Endothelial cell (in vitro differentiated cells): ENCODE measurements at places on chromosomes 16 and 17.

- no peak for DNase-seq
Observed at GRCh38 chr16:71406724-71407123, 35.1 kb downstream of the TLE7 start.

DNA sequence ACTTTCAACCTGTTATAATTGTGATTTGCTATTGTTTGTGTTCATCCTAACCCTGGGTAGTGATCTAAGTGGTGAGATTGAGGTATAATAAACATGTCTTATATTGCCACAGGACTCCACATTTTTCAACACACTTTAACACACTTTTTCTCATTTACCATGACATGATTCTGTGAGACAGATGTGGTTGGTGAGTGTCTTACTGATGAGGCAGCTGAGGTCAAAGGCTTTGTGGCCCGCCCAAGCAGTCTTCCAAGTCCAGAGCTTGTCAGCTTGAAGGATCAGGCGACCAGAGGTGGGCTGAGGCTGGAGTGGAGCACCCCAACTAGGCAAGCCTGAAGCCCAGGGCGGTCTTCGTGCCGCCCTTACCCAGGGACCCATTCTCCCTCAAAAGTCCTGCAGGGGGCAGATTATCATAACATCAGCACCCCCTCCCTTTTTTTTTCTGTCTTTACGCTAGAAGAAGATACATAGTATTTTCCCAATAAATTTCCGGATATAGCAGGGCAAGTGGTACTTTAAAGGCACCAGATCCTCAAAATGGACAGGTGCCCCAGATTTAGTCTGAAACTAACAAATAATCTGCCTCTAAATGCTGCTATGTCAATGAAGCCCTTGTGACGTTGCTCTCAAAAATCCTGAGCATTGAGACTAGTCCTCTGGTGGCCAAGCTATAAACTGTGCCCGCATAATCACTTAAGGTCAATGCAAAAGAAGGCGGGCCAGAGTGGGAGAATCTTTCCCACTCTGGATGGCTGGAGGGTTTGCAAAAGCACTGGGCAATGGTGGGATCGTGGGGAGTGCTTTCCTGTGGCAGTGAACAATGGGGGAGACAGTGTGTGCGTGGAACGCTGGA is 21.1 kb downstream of the KCTD19 start:
- no peak for DNase-seq

DNA sequence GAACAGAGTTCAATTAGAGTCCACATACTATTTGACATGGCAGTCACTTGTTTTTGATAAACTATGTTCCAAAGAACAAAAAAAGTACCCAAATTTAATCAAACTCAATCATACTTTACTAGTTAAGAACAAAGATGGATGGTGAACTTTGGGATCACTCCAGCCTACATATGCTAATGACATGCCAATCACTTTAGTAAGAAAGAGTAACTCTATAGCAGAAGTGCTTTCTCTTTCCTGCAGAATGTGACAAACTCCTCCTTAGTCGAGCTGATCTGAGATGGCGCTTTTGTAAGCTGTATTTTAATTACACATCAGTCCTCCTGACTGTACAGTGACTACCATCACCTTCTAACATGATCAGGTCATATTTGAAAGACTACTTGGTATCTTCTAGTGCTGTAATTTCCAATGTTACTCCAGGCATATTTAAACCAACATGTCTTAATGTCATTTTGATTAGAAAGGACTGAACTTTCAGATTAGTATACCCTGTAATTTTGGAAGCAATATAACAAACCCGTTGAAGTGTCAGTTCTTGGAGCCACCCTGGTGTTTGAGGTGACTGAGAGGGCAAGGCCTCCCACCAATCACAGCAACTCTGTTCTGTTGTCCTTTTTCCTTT is 4.1 kb downstream of the NETO2 start:
- DNase-seq, result no peak

GRCh38 chr16:24085666-24086065 is 170.5 kb upstream of the CACNG3 start:
- no peak for DNase-seq

DNA sequence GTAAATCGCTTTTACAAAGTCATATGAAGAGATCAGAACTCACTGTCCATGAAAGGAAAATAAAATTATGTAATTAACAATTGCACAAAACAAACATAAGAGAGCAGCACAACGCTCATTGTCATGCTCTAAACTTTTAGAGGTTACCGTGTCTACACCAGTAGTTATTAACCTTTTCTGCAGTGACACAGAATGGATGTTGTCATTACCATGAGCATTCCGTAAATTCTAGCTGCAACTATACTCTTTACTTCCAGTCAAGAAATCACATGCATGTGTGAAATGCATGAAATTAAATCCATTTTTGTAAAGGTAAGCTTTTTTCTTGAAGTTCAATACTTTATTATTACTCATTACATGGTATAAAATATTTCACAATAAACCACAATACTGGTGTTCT is 38.2 kb downstream of the USP32 start:
- DNase-seq, result no peak

- DNase-seq, result no peak
Observed at GRCh38 chr16:72884573-72884972, 163.4 kb downstream of the ZFHX3 start.

DNA sequence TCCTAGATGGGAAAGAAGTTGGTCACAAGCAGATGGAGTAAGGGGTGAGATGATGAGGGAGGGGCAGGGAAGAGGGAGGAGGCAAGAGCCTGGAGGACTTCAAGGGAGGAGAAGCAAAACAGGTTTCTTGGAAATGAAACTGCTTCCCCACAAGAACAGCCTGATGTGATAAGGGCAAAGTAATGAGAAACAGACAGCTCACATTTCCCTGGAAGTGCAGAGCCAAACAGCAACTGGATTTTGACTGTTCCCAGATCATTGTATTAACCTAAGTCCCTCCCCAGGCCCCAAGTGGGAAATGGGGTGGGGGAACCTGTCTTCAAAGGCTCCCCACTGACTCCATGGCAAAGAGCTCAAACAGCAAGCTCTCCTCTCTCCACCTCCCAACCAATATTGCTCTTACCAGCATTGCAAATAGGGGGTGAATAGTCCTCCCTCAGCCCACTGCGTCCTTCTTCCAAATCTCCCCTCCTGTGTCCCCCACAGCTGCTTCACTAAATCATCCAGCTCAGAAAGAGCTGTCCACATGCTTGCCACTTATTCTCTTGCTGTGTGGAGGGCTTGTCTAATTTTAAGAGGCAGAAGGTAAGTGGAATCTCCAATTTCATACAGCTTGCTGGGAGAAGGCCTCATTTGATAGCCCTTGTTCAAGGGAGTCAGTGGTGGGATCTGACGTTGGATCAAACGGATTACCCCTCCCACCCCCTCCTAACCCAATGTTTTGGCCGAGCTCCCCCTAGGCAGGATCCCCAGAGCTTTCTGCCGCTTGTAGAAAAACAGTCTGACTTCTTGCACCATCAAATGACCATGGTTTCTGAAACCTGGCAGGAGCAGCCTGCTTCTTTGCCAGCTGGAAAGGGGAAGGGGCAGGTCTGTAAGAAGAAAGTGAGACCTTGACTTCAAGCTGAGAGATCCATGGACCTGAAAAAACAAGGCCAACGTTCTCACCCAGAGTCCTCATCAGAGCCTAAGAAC is 56.3 kb upstream of the SMIM36 start:
- DNase-seq, result no peak

GRCh38 chr16:8567355-8568230 is 22.7 kb downstream of the TMEM114 start:
- DNase-seq, result peak; percentile 84

- no peak for DNase-seq
Observed at GRCh38 chr17:1223662-1224061, 43.9 kb upstream of the ABR start.

- DNase-seq, result no peak
Observed at GRCh38 chr17:42579794-42580551, 2.4 kb upstream of the PSMC3IP start.

DNA sequence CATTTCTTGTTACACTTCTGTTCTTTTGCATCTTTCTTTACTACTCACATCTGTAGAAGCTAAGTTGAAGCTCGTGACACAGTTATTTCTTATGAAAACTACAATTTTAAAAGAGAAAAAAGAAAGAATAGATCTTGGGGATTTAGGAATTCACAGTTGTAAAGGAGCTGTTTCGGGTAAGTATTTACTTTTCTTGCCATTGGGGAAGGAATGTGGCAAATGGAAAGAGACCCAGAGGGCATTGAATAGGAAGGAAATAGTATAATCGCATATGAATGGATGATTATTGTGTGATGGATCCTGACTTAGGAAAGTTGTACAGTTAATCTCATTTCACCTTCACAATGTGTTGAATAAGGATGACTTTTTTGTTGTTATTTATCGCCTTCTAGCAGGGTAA is 914.1 kb upstream of the CDH8 start:
- DNase-seq, result no peak

- DNase-seq, result no peak
Observed at GRCh38 chr16:24308200-24308599, 52.1 kb downstream of the CACNG3 start.

- peak; percentile 84 for DNase-seq
Observed at GRCh38 chr17:65556014-65556909, 5.2 kb downstream of the AXIN2 start.

GRCh38 chr16:70784692-70785555 is 16.0 kb downstream of the VAC14 start:
- DNase-seq, result no peak

DNA sequence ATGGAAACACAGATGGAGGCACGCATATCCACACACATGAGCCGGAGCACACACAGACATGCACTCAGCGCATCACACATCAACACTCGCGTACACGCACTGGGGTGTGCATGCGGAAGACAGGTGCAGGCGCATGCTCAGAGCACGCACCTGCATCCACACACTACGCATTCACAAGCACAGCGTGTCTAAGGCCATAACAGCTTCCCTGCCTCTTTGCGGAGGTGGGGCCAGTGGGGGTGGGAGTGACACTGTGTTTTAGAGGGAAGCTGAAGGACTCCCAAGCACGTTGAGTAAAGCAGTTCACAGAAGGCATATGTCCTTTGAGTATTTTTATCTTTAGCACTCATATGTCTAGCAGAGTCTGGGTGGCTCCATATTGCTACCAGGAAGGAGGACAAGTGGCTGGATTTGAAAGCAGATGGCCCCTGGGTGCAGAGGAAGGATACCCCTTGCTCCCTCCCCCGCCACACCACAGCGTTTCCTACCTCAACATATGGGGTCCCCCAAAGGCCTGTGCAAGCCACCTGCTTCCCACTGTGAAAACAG is 68.6 kb upstream of the TOB1 start:
- DNase-seq, result no peak

DNA sequence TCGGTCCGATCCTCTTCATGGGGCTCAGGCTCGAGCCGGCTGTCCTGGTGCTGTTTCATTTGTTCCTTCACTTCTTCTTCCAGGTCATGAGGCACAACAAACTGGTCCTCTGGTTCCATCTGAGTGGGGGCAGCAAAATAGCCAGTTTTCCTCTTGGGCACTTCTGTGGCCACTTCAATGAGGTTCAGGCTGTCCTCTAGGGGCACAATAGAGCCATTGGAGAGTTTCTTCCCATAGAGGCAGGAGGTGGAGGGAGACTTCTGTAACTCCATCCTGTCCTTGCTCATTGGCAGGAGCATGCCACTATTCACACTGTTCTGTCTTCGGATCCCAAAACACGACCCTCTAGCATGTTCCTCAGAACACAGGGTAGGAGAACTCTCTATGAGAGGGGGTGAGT is 22.9 kb downstream of the MARVELD3 start:
- peak; percentile 23 for DNase-seq

- DNase-seq, result no peak
Observed at GRCh38 chr17:41737680-41738023, 3.2 kb upstream of the HAP1 start.

- no peak for DNase-seq
Observed at GRCh38 chr17:3884188-3884587, 8.7 kb downstream of the CAMKK1 start.

- no peak for DNase-seq
Observed at GRCh38 chr16:53131050-53131362, 76.2 kb downstream of the CHD9 start.

DNA sequence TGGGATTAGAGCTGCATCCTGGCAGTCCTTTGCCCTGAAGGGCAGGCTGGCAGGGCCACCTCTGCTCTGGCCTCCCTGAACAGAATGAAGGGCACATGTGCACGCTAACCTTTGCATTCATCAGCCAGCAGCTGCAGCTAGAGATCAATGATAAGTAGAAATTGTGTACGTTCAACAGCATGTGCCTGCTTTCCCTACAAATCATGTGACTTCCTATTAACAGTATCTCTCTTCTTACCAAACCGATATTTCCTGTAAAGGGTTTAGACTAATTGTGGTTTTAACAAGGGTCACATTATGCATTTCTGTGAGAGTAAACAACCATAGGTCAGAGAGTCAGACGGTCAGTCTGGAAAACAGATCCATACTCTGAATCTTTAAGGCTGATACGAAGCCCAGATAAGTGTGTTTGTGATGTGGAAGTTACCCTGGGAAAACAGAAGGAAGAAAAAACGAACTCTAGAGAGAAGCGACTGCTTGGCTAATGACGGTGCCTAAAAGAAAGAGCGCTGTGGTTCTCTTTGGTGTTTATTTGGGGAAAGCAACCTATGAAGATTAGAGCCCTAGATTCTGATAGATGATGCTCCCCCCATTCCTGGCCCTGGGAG is 219.4 kb downstream of the MAF start:
- DNase-seq, result no peak

GRCh38 chr16:85829751-85830445 is 30.4 kb downstream of the COX4I1 start:
- no peak for DNase-seq

GRCh38 chr16:73280388-73280787 is 232.5 kb upstream of the ZFHX3 start:
- no peak for DNase-seq

GRCh38 chr16:60206516-60206915 is 1472.4 kb upstream of the GOT2 start:
- no peak for DNase-seq

- DNase-seq, result no peak
Observed at GRCh38 chr16:10355589-10355988, 30.3 kb upstream of the ATF7IP2 start.

GRCh38 chr17:37429453-37429852 is 22.8 kb downstream of the TADA2A start:
- DNase-seq, result no peak

- peak; percentile 40 for DNase-seq
Observed at GRCh38 chr17:76968707-76969597, 100.7 kb downstream of the MGAT5B start.

DNA sequence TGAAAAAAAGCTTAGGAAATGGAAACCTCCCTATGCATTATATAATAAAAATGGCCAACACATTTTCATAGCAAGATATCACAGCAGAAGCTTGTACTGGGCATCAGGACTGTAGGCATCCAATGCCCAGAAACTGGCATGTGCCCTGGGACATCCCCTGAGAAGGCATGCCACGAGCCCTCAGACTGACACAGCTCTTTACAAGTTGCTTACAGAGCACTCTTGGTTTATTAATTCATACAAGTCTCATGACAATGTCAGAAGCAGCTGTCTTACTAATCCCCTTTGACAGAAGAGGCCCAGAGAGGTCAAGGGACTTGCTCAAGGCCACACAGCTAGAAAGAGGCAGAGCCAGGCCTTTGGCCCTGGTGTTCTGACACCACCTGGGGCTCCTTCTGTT is 5.6 kb upstream of the CCL2 start:
- DNase-seq, result no peak

GRCh38 chr17:8788998-8789397 is 10.2 kb downstream of the MFSD6L start:
- no peak for DNase-seq

GRCh38 chr17:44222112-44222869 is 2.8 kb upstream of the UBTF start:
- peak; percentile 62 for DNase-seq

GRCh38 chr16:55039511-55039910 is 108.8 kb downstream of the IRX5 start:
- no peak for DNase-seq

- no peak for DNase-seq
Observed at GRCh38 chr17:64061178-64061898, 40.9 kb upstream of the ICAM2 start.

GRCh38 chr16:585351-585750 is 4.5 kb upstream of the RAB40C start:
- no peak for DNase-seq
